GOT3 (cell line): ENCODE measurements at places on chromosomes 12 and 14.

DNA sequence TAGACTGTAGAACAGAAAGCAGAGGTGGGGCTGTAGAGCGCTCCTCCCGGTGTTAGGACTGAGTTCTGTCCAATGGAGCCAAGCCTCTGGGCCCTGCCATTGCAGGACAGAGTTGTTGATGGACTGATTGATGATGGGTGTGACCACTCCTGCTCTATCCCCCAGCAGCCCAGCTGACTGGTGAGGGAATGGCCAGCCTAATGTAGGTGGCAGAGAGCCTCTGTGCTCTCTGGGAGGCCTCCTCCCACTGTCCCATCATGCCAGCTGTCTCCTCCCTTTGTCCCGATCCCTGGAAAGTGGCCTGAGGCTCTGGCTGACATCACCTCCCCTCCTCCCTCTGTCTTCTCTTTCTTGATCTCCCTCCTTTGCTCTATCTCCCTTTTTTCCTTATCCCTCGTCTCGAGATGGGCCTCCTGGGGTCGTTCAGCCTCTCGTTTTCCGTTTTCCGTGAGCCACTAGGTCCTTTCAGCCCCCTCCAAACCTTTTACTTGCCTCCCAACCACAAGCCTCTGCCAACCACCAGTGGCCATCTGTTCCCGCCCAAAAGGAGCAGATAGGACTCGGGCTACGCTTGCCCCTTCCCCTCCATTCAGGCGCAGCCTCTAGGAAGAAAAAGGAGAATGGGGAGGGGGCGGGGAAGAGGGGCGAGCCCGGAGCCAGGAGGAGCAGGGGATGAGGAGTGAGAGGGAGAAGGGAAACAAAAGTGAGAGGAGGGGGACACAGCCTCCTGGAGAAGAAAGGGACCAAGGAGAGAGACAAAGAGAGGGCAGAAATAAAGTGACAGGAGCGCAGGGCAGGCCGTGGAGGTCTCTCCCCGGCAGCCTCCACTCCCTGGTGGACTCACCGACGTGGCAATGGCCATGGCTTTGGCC lies 572 bp downstream of the EFS start:
- no peak for DNase-seq

DNA sequence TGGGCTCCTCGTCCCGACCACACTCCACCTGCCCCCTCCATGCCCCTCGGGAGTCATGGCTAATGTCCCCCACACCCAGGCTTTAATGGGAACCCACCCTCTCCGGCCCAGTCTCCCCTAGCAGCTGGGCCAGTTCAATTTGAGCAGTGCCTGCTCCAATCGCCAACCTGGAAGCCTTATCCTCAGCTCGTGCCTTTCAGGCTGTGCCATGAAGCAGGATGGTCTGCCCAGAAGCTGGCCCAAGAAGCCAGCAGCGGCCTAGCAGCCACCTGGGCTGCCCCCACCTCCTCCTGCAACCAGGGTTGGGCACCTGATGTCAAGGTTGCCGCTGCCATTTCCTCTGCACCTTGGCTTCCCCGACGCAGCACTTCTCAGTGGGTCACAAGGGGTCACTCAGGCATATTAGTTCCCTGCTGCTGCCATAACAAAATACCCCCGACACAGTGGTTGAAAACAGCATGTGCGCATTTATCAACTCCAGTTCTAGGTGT lies 2.3 kb upstream of the CLBA1 start:
- no peak for DNase-seq

GRCh38 chr12:94622475-94622874 lies 27.9 kb downstream of the TMCC3 start:
- no peak for DNase-seq

- DNase-seq, result no peak
These were observed 14.8 kb downstream of the ACVRL1 start for GRCh38 chr12:51922146-51922545.

DNA sequence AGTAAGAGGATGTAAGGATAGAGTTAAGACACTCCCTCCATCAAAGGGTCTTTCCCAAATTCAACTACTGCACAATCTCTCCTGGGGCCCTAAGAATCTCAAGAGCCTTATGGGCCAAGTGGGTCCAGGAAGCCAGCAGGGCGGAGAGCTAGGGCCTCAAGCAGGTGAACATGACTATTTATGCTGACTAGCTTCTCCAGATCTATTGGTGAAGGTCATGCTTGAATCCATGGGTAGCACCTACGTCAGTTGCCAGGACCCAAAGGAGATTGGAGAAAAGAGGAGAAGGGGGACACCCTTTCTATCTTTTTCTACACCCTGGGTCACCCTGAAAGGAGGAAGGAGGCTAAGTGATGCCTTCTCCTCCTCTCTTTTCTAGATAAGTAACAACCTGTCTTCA lies 534.2 kb upstream of the MIS18BP1 start:
- DNase-seq, result no peak

DNA sequence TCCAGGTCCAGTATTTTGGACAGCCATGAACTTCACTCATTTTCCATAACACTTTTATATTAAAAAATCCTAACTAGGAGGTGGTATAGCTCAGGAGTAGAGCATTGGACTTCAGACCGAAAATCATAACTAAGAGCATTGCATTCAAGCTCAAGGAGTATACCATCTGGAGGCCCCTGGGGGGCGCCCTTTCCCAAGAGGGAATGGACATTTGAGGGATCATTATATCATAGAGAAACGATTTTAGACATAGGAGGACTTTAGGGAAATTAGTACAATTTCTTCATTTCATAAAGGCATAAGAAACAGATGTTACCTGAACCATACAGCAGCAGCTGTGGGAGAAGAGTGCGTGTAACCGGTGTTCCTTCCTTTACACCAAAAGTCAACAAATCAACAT lies 5.2 kb upstream of the ATG14 start:
- no peak for DNase-seq

DNA sequence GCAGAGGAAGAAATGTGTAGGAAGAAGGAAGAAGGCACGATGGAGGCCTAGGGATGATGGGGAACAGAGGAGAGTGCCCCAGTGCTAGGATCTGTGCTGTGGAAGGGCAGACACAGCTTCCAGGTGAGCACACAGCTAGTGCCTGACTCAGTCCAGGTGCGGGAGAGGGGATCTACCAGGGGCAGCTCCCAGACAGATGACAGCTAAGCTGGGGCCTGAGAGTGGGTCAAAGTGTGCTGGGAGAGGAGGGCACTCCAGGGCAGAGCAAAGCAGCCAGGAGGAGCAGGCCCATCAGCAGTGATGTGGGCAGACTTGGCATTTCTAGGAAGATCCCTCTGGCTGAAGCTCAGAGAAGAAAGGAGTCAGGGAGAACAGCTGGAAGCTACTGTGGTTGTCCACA lies 36.7 kb downstream of the LRTM2 start:
- DNase-seq, result no peak

- DNase-seq, result no peak
These were observed 14.5 kb downstream of the RNASE3 start for GRCh38 chr14:20905676-20906075.

DNA sequence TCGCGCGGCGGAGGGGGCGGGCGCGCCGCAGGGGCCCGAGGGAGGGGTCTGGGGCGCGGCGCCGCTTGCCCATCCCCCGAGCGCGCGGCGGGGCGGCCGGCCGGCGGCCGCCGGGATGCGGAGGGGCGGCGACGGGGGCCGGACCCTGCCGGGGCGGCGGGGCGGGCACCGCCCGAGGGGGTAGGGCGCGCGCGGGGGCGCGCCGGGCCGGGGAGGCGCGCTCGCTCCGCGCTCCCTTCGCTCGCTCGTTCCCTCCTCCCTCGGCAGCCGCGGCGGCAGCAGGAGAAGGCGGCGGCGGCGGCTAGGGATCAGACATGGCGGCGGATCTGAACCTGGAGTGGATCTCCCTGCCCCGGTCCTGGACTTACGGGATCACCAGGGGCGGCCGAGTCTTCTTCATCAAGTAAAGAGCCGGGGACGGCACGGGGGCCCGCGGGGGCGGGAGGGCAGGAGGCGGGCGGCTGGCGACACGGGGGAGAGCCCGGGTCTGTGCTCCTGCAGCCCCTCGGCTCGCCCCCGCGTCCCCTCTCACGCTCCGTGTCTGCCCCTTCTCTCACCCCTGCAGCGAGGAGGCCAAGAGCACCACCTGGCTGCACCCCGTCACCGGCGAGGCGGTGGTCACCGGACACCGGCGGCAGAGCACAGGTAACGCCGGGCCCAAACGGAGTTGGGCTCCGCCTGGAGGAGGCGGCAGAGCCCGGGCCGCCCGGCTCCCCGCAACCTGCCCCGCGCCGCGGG lies at the start of gene PLEKHA5:
PLEKHA5 (plus strand) TSS at position 248 of the 738 bp plus-strand sequence; CDS start at position 315, 67 bp downstream.
- DNase-seq, result no peak

GRCh38 chr12:116864371-116865160 lies 16.7 kb downstream of the HRK start:
- DNase-seq, result no peak

DNA sequence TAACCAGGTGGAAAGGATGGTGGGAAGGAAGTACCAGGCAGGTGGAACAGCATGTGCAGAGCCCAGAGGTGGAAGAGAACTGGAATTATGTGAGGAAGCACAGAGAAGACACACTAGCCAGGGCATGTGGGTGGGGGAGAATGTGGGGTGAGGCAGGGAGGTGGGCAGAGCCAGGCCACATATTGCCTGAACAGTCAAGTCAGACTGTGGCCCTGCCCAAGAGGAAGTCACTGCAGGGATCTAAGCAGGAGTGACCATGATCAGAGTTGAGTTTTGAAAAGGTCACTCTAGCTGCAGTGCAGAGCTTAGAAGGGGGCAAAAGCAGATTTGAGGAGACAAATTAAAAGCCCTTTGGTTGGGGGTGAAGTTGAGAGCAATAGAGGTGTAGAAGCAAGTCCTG lies 114.0 kb upstream of the SLC38A2 start:
- no peak for DNase-seq

- DNase-seq, result no peak
These were observed 3.7 kb upstream of the SLC35F4 start for GRCh38 chr14:57869617-57870016.

DNA sequence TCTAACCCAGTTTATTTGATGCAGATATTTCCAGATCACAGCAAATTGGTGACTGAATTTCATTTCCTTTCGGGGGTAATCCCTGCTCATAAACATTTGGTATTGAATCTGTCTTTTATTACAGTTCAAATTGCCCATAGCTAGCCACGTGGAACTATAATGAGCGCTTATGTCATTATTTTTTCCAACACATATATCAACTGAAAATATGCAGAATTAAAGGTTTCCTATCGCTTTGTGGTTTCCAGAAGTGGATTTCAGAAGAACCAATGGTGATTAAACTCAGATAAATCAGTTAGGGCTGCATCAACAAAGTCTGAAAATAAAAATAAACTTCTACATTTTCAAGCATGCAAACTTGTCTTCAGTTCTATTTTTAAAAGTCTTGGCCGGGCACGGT lies 111.9 kb downstream of the PIK3C2G start:
- no peak for DNase-seq

DNA sequence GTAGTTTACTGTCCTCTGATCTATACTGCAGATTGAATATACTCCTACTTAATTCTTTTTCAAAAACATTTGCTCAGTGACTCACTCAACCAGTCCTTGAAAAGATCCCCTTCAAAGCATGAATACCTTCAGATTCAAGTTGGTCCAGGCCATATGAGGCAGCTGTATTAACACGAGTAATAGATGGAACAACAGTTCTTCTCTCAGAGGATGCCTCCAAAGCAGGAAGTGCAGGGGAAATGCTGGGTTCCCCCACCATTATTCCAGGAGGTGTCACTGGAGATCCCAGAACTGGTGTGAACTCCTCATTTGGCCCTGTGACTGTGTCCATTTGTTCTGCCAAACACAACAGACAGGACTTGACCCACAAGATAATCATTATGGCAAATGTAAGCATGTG lies 20.6 kb downstream of the ARMH4 start:
- DNase-seq, result no peak

DNA sequence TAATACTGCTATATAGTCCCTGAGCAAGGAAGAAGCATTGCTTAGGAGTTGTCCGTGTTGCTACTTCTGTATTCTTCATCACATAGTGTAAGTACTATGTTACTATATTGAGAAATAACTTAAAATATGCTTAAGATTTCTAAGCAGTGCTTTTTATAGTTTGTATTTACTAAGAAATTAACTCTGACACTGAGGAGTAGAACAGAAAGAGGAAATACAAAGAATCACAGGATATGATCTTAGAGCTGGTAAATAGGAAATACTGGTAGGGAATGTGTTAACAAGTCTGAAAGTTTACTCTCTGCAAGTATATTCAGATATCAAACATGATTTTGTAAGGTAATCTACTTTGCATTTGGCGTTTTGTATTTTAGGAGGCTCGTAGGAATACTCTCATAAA lies 15.5 kb downstream of the XPOT start:
- DNase-seq, result no peak

GRCh38 chr14:26966908-26967307 lies 369.1 kb upstream of the NOVA1 start:
- no peak for DNase-seq

DNA sequence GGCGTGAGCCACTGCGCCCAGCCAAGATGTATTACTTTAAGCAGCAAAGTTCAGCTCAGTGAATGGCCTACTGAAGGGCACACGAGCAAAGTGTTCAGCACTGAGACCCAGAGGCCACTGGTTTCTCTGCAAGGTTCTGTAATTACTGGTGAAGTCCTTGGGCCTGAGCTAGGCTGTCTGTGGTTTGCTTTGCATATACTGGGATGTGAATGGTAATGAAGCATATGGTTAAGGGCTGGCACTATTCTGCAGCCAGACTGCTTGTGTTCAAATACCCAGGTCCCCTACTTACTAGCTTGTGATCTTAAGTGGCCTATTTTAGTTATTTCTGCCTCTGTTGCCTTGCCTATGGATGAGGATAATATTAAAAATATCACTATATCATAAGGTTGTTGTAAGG lies 72.0 kb downstream of the LLPH start:
- DNase-seq, result no peak

- DNase-seq, result no peak
These were observed 45.9 kb upstream of the STXBP6 start for GRCh38 chr14:25095736-25096437.

DNA sequence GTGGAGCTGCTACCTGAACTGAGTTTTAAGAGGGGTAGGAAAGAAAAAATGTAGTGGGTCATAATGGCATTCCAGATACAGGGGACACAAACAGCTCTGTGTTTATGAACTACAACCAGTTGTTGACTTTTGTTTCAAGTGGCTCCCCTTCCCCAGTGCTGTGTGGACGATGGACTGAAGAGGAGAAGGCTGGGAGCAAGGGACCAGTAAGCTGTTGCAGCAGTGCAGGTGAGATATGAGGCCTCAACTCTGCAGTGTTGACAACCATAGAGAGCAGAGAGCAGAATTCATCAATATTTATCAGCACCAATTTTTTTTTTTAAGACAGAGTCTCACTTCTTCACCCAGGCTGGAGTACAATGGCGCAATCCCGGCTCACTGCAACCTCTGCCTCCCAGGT lies 46.6 kb downstream of the MDM2 start:
- no peak for DNase-seq

DNA sequence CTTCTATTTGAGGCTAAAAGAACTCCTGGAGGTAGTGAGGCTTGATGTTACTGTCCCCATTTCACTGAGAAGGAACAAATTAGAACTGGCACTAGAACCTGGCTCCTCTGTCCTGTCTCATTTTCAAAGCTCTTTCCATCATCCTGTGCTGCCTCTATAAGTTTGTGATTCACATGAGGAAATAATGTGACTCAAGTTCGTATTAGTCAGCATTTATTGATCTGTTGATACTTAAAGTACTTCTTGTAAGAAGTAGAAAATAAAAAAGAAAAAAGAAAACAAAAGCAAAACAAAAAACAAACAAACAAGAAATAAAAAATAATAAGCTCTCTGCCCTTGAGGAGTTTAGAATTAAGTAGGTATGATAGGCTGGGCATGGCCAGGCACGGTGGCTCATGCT lies 2.3 kb upstream of the ESPL1 start:
- DNase-seq, result no peak

GRCh38 chr12:109583733-109584132 lies 10.1 kb downstream of the MVK start:
- no peak for DNase-seq

- no peak for DNase-seq
These were observed 22.6 kb downstream of the C12orf75 start for GRCh38 chr12:105352940-105353635.

- no peak for DNase-seq
These were observed 4.0 kb upstream of the C1R start for GRCh38 chr12:7096006-7096932.
